Activated naive CD4-positive, alpha-beta T cell treated with anti-CD3 and anti-CD28 coated beads, Interleukin-2, amount 50 U/mL, for 16 hours (primary cell): ENCODE measurements at places on chromosomes 6 and 20.
A peak's percentile ranks its signal among the peaks of the same experiment; 100 is the strongest.

GRCh38 chr6:24823185-24823584 lies 24.5 kb upstream of the ARMH2 start:
- DNase-seq: no peak

GRCh38 chr6:53723331-53723730 lies 57.8 kb upstream of the KLHL31 start:
- DNase-seq: no peak

DNA sequence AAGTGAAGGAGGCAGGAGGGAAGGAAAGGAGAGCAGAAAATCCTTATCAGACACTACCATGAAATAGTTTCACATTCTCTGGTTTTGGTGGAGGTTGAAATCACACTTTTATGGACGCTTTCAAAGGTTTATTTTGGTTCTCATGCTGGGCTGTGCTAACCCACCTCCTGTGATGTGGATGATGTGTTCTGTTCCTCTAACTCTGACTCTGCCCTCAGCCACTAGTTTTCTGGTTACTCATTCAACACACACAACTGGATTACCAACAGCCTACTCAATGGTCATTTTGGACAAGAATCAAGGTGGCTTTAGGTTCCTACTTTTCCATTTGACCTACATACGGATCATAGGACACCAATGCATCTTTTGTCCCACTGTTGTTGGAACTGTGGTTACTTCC lies 522.1 kb upstream of the BTBD3 start:
- DNase-seq: no peak

DNA sequence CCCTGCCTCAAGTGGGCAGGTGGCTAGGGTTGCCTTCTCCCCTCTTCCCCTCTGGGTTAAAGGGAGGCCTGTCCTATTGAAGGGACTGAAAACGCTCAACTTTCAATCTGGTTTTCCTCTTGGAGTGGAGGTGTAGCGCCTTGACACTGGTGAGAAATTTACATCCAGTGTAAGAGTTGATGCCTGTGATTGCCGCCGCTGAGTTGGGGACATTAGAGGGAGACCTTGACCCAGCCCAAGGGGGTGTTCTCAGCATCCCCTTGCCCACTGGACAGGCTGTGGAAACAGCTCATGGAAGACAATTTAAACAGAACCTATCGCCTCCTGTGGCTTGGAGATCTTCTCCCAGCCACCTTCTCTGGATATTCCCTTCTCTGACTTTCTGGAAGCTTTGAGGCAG lies 61.6 kb downstream of the SLC24A3 start:
- no peak for DNase-seq

DNA sequence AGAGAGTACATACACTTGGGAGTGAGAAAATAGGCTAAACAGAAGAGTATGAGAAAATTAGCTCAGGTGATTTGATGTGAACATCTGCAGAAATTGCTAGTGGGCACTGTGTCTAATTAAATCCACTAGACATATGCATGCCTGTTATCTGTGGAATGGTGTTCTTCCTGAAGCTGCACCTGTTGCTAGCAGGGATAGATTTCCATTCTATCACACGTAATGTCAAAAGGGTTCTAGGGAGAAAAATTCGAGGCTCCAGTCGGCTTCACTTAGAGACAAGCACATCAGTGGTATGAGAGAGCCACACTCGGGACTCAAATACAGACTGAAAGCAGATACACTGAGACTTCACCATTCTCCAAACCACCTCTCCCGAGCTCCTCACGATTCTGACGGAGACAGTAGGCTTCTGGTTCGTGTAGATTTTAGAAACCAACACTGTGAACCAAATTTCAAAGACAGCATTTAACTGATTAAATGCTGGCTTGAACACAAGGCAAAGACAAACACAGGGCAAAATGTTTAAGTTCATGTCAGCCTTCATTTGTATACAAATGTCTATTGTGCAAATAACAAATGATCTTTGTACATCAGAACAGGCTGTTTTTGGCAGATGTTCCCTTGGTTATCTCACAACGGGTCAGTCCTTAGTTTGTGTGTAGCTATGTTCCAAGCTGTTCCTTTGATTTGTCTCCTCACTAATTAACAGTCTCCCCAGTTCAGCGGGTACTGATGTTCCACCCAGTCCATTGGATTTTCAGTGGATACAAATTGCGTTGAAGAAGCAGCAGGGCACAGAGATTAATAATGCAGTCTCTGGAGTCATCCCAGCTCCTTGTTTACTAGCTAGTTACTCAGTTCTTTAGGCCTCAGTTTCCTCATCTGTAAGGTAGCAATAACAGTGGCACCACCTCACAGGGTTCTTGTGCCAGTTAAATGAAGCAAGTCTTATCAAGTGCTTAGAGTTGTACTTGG lies 131.0 kb upstream of the IFNGR1 start:
- DNase-seq: no peak

GRCh38 chr6:17431581-17431980 lies 38.2 kb downstream of the CAP2 start:
- DNase-seq: no peak

DNA sequence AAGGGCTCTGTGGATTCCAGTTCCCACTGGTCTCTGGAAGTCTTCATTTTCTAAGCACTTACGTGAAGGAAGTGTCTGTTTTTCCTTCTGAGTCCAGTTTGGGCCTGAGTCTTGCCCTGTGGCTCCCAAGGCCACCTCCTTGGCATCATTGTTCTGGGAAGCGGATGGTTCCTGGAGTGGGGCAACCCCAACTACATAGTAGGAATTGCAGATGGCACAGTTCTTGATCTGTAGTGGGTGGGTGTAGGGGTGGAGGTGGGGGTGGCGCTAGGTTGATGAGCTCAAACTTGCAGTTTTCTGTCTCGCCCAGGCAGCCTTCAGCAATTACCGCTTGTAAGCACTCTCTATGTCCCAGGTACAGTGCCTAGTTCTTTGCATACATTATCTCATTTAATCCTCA lies 7.2 kb upstream of the FERMT1 start:
- no peak for DNase-seq

DNA sequence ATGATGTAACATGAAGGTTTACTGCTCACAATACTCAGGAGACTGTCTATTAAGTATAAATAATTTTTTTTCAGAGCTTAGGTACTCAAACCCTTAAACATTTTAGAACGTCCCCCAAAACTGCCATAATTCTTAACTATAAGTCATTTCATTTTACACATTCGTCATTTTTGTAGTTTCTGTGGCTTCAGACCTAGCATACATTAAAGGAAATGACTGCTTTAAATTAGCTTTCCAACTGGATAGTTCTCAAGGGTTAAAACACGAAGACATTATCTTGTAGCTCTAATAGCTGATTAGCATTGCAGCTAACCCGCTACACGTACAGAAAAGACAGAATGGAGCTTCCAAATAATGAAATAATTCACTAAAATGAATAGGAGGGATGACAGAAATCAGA lies 24.9 kb upstream of the PLN start:
- DNase-seq: no peak

- no peak for DNase-seq
Measured at GRCh38 chr6:65671922-65672321, 35.1 kb downstream of the EYS start.

DNA sequence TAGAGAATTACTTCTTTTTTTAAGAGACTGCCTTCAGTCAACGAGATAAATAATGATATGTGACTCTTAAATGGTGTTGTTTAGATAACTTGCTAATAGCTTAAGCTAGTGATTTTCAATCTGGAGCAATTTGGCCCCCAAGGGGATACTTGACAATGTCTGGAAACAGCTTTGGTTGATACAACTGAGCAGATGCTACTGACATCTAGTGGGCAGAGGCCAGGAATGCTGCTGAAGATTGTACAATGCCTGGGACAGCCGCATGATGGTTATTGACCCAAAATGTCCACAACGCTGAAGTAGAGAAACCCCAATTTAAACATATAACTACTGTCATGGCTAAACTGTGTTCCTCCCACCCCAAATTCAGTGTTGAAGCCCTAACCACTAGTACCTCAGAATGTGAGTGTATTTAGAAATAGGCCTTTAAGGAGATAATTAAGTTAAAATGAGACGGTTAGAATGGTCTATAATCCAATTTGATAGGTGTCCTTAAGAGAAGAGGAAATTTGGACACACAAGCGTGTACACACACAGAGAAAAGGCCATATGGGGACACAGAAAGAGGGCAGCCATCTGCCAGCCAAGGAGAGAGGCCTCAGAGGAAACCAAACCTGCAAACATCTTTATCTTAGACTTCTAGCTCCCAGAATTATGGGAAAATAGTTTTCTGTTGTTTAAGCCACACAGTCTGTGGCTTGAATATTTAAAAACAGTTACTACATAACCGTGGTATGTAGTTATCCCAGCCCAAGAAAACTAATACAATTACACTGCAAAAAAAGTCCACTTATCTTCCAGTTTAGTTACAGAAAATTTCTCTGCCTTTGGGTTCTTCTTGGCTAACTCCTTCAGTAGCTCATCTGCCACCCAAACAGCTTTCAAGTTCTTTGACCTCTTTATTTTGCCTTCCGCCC lies 22.2 kb downstream of the RWDD2A start:
- peak; percentile 54 for DNase-seq

- peak; percentile 62 for DNase-seq
Measured at GRCh38 chr20:23889775-23890187, 10.2 kb upstream of the CST5 start.

- peak; percentile 38 for DNase-seq
Measured at GRCh38 chr20:10672624-10673127, 1.1 kb downstream of the JAG1 start.

DNA sequence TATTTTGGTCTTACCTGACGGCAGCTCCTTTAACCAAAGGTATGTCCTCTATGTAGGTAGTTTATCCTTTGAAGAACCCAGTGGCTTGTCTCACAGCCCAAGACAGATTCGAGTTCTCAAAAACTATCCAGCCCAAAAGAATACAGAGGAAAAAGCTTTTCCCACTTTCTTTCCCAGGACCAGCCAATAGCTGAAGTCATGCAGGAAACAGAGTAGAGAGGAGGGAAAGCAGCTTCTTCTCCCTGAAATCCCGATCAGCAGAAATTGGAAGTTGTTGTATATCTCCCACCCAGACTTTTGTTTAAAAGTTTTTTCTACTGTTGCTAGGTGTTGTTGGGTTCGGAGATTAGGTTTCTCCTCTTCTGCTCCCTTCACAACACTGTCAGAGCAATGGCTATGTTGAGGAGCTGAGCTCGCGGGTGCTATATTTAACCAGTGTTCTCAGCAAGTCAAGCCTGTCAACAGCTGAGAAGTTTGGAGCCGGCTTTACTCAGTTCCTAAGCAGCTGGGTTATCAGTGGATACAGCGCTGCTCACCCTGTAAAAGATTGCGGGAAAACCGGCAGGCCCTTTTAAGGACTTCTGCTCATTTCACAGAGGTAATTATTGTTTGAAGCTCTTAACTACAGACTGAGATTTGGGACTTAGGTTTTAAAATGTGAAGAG lies at the start of gene FILIP1:
FILIP1 (minus strand) TSS at position 401 of the 665 bp plus-strand sequence. CDS start 78,828 bp downstream, outside the sequence.
- DNase-seq: no peak

DNA sequence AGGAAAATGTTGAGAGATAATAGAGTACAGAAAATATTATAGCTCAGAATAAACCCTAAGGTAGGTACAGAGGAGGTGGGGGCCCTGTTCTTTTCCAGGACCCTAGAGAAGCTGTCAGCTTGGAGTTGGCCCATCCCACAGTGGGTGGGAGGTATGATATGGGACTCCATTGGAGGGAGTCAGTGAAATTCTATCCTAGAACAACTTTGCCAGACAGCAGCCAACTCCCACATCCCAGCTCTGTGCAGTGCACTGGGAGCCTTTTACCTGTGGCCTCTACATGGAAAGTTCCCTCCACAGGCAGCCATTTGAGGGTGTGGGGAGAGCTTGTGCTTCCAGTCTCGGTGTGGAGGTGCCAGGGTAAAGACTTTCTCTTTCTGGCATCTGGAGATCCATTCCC lies 36.8 kb upstream of the CLIC5 start:
- no peak for DNase-seq

DNA sequence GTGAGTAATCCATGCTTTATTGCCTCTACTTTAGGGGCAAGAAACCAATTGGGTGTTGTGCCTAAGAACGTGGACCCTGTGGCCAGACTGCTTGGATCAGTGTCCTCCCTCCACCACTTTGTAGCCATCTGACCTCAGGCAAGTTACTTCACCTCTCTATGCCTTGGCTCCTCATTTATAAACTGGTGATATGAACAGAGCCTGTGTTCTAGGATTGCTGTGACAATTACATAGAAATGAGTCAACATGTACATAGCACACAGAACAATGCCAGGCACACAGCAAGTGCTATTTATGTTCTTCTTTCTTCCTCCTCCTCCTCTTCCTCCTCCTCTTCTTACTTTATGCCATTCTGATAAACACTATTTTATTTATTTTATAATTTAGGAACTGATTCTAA lies 339.4 kb downstream of the CD83 start:
- no peak for DNase-seq

DNA sequence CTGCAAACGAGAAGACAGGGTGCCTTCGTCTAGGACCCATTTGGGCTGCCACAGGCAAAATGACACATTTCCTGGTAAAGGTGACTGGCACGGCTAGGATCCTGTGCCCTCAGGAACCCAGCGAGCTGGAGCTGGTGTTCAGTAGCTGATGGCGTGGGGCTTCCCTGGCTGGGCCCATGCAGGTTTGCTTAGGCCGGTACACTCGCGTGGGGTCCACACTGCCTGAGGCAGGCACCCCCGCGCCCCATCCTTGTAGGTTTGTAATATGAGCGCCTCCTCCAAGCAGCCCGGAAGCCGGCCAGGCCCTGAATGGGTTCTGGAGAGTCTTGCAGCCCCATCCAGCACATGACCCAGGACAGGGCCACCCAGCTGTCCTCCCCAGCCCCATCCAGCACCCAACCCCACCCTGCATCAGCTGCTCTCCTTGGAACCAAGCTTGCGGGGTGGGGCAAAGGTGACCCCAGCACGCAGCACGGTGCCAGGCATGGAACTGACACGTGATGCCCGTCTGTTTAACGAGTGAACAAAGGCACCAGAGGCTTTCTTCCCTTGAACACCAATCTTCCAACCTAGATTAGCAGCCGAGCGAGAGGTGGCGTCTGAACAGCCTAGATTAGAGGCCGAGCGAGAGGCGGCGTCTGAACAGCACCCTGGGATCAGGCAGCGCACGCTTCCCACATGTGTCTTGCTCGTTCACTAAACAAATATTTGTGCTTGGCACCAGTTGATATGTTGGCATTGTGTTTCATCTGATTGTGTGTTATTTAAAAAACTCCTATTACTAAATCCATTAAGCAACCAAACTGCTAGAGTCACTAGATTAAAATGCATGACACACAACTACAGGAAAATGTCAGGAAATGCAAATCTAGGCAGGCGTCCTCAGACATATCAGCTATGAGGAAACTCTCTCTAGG lies 112.1 kb downstream of the DLL1 start:
- no peak for DNase-seq

DNA sequence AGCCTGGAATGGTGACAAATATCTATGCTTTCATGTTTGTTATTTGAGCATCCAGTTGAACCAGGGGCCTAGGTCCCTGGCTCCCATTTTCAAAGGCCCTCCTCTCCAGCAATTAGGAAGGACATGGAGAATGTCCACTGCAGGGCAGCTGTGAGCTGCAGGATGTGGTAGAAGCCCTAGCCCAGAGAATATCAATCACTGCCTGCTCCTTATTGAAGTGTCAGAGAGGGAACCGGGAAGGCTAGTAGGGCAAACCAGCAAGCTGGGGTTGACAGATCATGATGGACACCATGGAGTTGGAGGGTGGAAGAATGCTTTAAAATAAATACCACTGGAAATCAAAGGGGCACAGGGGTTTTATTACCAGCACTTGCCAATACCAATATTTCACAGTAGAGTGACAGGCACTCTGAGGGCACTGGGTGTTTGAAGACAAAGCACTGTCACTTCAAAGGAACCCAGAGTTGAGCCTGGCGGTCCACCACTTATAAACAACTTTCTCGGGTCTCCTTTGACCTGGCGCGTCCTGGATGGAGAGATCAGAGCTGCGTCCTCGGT lies 47.7 kb downstream of the ZNF831 start:
- no peak for DNase-seq

- no peak for DNase-seq
Measured at GRCh38 chr6:54353975-54354374, 45.7 kb downstream of the TINAG start.

- no peak for DNase-seq
Measured at GRCh38 chr20:33549229-33549999, 59.5 kb downstream of the CBFA2T2 start.
